CMK (cell line): ENCODE measurements at places on chromosomes 11 and 22.

GRCh38 chr11:1740786-1741530 lies 9.4 kb downstream of the IFITM10 start:
- no peak for DNase-seq

GRCh38 chr11:69383372-69384250 lies 89.7 kb downstream of the MYEOV start:
- no peak for DNase-seq

DNA sequence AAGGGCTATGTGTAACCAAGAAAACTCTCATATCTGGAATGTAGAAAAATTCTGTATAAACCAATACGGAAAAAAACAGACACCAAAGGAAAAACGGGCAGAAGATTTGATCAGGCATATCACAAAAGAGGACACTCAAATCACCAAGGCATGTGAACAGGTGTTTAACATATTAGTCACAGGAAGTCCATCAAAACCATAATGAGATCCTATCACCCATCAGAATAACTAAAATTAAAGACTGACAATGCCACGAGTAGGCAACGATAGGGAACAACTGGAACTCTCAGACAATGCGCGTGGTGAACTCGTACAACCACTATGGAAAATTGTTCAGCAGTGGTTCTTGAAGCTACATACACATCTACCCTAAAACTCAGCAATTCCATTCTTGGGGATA lies 94.5 kb downstream of the MICAL3 start:
- no peak for DNase-seq

- no peak for DNase-seq
Measured at GRCh38 chr11:5930614-5931013, 11.4 kb upstream of the OR56A3 start.

GRCh38 chr22:19800306-19800705 lies 39.7 kb downstream of the TBX1 start:
- no peak for DNase-seq

GRCh38 chr11:13429836-13430235 lies 33.2 kb downstream of the BTBD10 start:
- DNase-seq, result no peak

DNA sequence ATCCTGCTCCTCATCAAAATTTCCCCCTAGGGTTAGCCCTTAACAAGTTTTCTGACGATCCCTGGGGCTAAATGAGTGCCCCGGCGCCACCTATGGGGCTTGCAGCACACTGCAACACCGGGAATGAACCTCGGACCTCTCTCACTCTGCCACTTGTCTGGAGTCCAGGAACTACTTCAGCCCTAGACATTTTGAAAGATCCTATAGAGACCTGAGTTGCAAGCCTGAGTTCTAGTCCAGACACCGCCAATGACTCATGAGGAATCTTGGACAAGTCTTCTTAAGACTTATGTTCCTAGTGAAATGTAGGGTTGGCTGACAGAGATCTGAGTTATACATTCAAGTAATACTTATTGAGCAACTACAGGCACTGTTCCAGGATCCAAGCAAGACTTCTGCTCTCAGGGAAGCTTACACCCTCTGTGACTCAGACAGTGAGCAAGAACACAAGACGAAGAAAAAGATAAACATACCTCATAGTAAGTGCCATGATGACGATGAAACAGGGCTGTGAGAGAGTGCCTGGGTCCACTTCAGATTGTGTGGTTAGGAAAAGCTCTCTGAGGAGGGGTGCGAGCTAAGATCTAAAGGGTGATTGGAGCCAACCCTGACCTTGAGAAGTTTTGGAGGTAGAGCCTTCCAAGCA lies 10.2 kb upstream of the STK33 start:
- peak; percentile 12 for DNase-seq

GRCh38 chr11:65551572-65552387 lies 6.4 kb downstream of the LTBP3 start:
- no peak for DNase-seq

DNA sequence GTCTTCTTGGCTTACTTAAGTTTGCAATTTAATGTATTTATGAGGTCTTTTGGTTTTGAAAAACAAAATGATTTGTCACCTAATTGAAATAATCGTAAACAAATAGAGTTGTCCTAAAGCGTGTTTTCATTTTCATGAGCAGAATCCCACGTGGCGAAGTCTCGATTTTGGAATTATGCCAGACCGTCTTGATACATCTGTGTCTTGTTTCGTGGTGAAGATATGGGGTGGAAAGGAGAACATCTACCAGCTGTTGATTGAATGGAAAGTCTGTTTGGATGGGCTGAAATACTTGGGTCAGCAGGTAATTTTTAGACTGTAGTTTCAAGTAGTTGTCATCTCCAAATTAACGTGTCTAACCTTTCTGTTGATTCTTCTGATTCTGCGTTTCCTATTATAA lies 64.7 kb downstream of the UVRAG start:
- no peak for DNase-seq
